T-helper 1 cell (primary cell): ENCODE measurements at places on chromosomes 1 and 21.

DNA sequence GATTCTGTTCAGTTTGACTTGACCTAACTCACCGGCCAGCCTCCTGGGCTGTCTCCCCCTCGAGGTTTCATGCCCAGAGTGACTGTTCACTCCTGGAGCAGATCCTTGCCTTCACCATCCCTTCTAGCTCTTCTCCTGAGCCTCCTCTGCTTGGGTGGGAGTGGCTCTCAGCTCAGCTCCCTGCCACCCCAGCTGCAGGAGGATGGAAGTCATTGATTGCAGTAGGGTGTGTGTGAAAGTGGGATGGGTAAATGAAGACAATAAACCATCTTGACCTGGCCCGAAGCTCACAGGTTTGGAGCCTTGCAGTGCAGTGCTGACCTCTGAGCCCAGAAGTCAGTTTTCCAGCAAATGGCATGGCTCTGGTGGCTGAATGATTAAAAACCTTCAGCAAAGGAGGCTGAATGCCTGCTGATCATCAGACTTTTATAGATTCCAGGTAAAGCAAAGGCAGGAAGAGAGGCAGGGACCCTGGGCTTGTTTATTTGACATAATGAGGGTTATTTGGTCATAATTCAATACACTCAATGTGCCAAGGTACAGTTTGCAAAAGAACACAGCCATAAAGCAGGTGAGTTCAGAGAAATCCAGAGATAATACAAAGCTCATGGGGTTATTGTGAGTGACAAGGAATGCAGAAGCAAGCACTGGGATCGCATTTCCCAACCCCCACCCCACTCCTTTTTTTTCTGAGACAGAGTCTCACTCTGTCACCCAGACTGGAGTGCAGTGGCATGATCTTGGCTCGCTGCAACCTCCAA is 17.5 kb upstream of the TFF3 start:
- DNase-seq: no peak

DNA sequence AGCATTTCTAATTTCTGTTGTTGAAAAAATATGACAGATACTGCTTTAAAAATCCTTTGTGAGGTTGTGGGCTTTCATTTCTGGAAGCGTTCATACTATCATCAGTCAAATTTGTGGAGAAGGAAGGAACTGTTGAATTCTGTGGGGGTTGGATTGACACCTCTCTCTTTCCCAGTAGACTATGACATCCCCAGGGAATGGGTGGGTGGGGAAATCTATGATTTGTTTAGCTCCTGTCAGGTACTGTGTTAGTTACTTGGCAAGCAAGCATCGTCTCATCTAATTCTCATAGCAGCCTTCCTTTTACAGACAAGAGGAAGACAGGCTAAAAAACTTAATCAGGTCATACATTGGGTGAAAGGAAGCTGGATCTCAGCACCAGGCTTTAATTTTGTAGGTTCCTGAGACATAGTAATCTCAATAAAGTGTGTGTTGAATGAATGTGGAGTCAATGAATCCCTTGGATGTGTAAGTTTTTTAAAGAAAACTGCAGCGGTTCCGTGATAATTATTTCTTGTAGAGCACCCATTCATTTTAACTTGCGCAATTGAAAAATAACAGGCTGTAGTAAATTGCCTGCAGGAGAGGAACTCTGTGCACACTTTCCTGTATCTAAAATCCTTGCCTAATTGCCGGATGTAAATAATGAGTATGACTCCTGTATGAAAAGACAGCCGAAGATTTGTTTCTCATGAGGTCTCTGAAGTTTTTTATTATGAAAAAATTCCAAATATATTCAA is 60.6 kb downstream of the MYOM3 start:
- no peak for DNase-seq

- DNase-seq: no peak
These were observed 95.4 kb upstream of the USP24 start for GRCh38 chr1:55310505-55310971.

DNA sequence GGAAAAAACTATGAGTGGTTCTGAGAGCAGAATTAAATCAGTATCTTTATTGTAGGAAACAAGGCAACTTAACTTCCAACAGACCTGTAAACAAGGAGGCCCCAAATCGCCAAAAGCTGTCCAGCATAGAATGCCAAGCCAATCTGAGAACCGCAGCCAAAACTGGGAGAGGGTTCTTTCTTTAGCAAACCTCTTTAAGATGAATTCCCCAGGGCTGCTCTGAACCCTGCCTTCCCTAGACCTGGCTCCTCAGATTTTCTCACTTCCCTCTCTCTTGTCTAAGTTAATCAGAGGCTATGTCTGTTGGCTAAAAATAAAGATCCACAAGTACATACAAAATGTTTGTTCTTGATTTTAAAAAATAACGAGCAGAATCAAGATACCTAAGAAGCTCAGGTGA is 141.4 kb downstream of the SMYD3 start:
- DNase-seq: no peak

DNA sequence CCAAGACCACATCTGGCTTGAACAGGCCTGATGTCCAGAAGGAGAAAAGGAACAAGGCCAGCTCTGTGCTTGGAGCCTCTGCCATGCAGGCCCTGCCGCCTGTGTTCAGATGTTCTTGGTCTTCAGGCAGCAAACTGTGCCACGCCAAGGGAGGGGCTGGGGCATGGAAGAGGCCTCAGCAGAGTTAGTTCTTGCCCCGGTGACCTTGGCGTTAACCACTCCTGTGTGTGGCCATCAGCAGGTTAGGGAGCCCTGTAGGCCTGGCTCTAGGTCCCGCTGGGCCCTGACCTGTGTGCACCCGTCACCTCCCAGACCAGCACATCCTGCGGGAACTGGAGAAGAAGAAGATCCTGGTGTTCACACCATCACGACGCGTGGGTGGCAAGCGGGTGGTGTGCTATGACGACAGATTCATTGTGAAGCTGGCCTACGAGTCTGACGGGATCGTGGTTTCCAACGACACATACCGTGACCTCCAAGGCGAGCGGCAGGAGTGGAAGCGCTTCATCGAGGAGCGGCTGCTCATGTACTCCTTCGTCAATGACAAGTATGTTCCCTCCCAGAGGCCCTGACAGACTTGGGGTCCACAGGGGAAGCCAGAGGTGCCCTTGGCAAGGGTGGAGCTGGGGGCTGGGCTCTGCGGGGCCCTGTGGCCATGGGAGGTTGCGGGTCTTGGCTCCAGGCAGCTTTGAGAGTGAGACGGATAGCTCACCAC is 7.1 kb downstream of the ZC3H12A start:
- DNase-seq: no peak

DNA sequence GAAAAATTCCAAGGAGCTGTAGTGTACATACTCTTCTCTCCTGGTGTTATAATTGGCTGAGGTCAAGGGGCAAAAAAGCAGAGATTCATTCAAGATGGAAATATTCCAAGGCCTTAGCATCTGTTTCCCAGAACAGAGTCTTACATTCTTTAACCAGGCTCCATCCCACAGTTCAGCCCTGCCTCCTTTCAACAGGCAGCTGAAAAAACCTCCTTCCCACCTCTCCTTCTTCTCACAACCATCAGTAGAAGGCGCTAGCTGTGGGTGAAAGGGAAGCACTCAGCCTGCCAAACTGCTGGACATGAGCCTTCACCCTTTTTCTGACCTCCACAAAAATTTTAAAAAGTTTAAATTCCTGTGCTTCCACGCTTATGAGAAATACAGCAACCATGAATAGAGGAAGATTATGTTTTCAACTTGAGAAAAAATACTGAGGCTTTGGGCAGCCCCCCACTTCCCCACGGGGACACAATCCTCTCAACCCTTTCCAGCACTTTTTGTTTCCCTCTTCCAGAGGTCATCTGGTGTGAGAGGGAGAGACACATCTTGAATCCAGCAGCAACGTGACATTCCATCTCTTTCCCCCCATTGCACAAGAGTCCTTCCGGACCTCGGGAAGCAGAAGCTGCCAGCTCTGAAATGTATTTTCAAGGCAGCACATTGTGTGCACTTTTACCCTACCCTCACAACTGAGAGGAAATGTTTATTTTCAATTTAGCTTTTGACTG is 43.2 kb upstream of the FMO2 start:
- no peak for DNase-seq

GRCh38 chr1:77636864-77637263 is 45.6 kb downstream of the ZZZ3 start:
- DNase-seq: no peak

- DNase-seq: no peak
These were observed 24.8 kb upstream of the OR2B11 start for GRCh38 chr1:247482747-247483146.

DNA sequence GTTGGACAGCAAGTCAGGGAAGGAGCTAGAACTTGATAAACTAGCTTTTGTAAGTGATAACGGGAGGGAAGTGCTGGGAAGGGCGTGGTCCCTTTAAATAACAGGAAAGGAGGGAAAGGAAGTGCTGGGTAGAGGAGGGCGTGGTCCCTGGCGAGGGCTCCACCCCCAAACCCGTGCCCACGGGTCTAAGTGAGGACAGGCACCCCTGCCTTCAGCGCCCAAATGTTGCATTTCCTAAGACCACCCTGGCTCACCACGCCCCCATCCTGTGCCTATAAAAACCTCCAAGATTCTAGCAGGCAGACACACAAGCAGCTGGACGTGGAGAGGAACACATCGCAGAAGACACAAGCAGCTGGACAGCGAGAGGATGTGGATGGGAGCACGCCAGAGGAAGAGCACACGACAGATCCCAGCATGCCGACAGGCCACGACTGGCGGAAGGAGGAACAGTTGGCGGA is 58.5 kb downstream of the PALMD start:
- DNase-seq: no peak

GRCh38 chr1:152514715-152515433 is 592 bp downstream of the CRCT1 start:
- no peak for DNase-seq

GRCh38 chr1:66364578-66365391 is 169.2 kb upstream of the SGIP1 start:
- DNase-seq: no peak
